IPS-NIHi11 (cell line): ENCODE measurements at places on chromosomes 2 and 18.

DNA sequence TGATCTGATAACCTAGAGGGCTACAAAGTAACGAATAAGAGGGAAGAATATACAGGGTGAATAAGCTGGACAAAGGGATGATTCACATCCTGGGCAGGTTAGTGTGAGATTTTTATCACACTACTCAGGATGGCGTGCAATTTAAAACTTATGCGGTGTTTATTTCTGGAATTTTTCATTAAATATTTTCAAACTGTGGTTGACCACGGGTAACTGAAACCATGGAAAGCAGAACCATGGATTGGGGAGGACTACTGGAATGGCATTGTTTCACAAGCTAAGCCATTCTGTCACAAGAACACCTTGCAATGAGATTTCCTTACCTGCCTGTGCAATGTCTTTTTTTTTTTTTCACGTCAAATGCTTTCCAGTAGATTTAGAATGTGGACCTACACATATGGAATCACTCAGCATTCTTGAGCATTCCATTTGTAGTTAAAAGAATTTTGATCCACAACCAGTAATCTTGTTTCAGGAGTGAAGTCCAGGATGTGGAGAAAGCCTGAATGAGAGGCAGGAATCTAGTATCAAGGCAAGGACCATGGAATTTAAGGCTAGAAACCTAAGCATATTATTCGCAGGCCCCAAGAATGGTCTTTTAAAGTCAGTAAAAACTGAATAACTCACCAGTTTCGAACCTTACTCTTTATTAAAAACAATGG, 8.0 kb upstream of the CDK15 start:
- no peak for DNase-seq

DNA sequence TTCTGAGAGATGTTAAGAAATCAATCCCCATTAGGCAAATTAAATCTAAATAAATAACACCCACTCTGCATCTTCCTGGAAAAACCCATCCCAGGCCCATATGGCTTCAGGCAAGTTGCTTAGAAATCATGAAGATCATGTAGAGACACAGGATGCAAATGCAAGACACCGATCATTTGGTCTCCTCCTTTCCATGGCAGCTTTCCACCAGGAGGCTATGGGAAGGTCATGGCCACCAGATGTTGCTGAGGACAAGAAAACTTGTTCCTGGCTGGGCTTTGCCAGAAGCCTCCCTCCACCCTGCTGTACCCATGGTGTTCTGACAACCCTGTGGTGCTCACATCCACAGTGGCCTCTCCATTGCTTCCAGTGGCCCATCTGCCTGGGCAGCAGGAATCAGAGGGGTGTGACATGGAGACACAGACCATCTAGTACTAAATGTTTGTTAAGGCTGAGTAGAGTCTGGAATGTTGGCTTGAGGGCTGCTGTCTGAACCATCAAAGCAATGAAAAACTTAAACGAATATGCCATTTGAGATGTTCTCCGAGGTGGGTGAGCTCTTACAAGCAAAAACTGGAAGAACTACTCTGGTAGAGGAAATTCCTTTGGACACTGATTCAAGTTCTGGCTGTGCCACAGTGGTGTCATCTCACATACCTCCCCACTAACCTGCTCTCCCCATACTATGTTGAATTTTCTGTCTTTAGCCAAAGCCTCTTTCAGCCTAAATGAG, 293.2 kb downstream of the TNS1 start:
- no peak for DNase-seq

GRCh38 chr2:159938395-159938794, 124.0 kb downstream of the PLA2R1 start:
- no peak for DNase-seq

DNA sequence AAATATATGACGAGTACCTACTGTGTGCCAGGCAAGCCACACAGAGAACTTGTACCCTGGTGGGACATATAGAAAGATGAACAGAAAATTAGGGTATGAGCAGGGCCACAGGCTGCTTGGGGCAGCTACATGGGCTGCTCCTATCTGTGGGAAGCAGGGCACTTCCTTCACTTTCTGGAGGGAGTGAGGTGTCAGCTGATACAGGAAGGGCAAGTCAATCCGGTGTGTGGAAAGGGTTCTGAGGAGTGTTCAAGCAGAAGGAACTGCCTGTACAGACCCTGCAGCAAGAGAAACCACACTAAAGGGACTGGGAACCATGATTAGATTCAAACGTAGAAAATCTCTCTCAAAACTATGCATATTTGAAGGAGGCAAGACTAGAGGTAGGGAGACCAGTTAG, 58.6 kb upstream of the BCL11A start:
- no peak for DNase-seq

GRCh38 chr18:10205151-10205550, 249.3 kb upstream of the APCDD1 start:
- DNase-seq: no peak

GRCh38 chr2:197136452-197136851, 174.1 kb downstream of the ANKRD44 start:
- no peak for DNase-seq

DNA sequence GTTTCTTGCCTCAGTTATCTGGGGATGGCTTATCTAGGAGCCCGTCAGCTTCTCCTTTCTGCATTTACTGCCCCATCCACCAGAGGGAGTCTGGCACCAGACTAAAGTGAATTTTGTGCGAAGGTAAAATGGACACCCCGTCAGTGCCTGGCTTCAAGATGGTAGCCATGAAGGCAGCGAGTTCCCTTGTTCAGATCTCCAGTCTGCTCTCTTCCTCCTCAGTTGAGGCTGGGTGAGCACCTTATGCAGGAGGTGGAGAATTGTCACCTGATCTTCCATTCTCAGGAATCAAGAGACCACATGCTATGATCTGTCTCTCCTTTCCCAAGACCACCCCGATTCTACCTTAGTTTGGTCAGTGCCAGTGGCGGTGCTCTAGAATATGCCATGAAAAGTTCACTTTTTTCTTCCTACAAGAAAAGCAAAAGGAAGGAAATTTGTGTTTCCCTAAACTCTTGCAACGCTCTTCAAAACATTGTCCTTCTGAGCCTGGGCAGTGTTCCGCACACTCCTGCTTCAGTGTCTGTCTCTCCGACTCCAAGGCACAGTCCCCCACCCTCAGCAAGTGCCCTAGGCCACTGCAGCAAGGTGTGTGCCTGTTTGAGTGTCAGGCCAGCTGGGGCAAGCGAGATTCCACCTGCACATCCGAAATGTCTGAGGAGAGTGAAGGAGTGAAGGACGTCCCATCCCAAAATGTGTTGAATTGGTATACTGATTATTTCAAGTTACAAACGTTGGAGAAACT, 168.6 kb downstream of the SS18 start:
- peak; percentile 71 for DNase-seq

GRCh38 chr2:7432436-7432835, 515.2 kb downstream of the RNF144A start:
- DNase-seq: no peak
